CD4-positive, alpha-beta T cell treated with Interleukin-2 at 100 ng/mL for 4 hours (primary cell): ENCODE measurements at places on chromosomes 4 and X.
A peak's percentile ranks its signal among the peaks of the same experiment; 100 is the strongest.

- no peak for DNase-seq
Measured at GRCh38 chr4:185839770-185840169, 27.8 kb upstream of the SORBS2 start.

- DNase-seq: no peak
Measured at GRCh38 chr4:173488656-173489055, 41.4 kb downstream of the HAND2 start.

DNA sequence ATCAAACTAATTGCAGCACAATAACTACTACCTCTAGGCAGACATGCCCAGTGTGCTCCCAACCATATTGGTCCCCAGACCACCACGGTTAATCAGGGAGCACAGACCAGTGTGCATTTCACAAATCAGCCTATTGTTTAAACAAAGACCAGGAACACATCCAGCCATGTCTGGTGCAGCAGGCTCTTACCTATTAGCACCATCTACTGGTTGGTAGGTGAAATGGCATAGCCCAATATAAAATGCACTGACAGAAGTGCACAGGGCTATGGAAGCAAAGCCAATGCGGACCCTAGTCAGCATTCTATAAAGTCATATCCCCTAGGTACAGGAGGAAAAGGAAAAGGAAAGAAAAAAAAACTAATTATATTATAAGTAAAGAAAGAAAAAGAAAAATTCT lies 15.5 kb upstream of the CYLC1 start:
- peak; percentile 0 for DNase-seq

- no peak for DNase-seq
Measured at GRCh38 chr4:71052034-71052433, 58.6 kb downstream of the DCK start.

DNA sequence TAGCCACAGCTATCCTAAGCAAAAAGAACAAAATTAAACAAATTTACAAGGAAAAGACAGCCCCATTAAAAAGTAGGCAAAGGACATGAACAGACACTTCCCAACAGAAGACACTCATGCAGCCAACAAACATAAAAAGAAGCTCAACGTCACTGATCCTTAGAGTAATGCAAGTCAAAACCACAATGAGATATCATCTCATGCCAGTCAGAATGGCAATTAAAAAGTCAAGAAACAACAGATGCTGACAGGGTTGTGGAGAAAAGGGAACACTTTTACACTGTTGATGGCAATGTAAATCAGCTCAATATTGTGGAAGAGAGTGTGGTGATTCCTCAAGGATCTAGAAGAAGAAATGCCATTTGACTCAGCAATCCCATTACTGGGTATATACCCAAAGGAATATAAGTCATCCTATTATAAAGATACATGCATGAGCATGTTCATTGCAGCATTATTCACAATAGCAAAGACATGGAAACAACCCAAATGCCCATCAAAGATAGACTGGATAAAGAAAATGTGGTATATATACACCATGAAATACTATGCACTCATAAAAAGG lies 163.0 kb upstream of the TET2 start:
- no peak for DNase-seq

GRCh38 chr4:161197912-161198311 lies 965.9 kb downstream of the FSTL5 start:
- DNase-seq: no peak

GRCh38 chrX:97636473-97637140 lies 752.9 kb downstream of the RPA4 start:
- no peak for DNase-seq

DNA sequence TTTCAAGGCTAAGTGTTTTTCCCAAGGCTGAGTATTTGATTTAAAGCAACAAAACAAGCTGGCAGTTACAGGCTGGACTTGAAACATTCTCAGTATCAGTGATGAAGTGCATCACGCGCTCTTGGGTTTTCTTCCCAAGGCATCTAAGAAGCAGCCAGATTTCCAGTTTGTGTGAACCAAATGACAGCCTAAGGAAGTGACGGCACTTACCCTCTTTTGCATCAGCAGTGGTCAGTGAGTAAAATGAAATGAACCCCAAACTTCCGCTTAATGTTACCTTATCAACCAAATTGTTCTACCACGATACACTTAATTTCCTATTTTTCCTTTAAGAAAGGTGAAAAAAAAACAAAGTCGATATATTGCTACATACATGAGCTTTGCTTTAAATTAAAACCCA lies 15.8 kb upstream of the GYPE start:
- DNase-seq: no peak

DNA sequence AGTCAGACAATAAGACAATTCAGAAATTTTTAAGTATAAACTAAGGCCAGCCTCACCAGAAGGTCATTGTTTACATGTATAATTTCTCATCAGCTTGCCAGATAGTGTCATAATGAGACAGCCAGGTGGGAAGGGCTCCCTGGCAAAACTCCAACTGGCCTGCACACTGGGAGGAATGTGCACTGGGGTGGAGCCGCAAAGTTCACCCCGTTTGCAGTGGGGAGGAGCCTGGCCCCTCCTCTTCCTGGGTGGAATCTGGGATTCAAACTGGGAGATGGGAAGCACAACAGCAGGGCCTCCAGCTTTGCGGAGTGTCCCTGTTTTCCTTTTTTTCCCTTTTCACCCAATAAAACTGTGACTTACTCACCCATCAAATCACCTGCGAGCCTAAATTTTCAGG lies 329.9 kb downstream of the SMARCA1 start:
- DNase-seq: no peak

DNA sequence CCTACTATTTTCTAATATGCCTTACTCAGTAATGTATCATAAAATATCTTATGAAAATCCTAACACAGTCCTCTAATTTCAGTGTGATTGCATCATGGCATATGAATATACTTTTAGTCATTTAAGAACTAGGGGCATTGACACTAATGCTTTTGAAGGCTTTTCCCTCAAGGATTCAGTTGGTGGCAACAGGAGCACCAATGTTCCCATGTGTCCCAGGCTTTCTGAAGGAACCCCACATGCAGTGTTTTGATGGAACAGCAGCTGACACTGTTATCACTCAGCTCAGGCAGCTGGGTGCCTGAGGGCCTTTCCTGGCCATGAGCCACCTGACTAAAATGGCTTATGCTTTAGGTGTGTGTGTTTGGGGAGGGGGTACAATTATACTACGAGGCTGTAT lies 348.3 kb downstream of the ARHGAP24 start:
- DNase-seq: no peak

GRCh38 chr4:128347175-128347868 lies 59.7 kb upstream of the PGRMC2 start:
- no peak for DNase-seq

DNA sequence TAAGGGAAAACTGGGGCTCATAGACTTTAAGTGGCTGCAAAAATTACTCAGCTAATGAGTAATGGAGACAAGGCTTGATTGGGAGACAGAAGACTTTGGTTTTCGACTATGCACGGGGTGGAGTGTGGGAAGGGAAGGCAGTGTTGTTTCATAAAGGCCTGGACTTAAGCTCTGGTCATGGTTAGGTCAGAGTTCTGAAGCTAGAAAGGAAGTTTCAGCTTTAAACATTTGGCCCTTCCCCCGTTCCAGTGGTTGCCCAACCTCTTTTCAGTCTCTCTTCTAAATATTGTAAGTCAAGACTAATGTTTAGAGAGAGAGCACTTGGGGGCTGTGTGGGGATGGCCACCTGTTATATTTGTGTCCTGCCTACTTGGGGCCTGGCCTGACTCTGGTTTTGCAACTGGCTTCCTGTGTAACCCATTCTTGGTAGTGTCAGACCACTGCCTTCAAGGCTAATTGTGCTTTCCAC lies 21.0 kb downstream of the MSN start:
- DNase-seq: no peak

- no peak for DNase-seq
Measured at GRCh38 chrX:21735768-21736127, 22.2 kb downstream of the SMPX start.
